Stimulated activated CD4-positive, alpha-beta T cell treated with anti-CD3 and anti-CD28 coated beads, Interleukin-1b, Interleukin-23, amount 100 ng/mL, for 1 hour (primary cell): ENCODE measurements at places on chromosomes 7 and 10.

DNA sequence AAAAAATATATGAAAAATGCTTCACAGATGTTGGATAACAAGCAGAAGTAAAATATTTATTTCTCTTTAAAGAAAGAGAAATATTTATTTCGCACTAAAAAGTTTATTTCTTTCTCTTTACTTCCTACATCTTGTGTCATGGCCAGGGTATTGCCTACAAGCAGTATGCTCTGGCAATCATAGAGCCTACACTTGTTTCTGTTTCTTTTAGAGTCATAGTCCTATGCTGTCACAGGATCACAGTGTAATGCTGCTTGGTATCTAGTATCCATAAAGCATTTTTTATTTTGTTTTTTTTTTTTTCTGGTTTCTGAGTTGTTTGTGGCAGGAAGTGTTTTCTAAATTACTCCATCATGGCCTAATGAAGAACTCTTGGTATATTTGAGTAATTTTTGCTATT lies 116.0 kb downstream of the ATRNL1 start:
- DNase-seq = no peak

GRCh38 chr7:1223196-1223981 lies 9.3 kb upstream of the UNCX start:
- no peak for DNase-seq

- DNase-seq = no peak
Measured at GRCh38 chr7:131691454-131692130, 135.2 kb upstream of the PODXL start.

DNA sequence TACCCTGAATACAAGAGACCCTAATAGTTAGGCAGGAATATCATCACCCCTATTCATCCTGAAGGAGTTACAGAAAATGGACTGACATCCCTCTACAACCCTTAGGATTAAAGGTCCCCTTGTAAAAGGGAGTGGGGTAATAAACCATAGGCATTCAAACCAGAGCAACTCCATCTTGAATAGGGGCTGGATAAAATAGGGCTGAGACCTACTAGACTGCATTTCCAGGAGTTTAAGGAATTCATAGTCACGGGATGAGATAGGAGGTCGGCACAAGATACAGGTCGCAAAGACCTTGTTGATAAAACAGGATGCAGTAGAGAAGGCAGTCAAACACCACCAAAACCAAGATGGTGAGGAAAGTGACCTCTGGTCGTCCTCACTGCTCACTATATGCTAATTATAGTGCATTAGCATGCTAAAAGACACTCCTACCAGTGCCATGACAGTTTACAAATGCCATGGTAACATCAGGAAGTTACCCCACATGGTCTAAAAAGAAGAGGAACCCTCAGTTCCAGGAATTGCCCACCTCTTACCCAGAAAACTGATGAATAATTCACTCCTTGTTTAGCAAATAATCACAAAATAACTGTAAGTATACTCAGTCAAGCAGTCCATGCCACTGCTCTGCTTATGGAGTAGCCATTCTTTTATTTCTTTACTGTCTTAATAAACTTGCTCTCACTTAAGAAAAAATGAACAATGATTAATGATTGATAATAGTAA lies 37.2 kb downstream of the CUBN start:
- DNase-seq = no peak

GRCh38 chr10:90857635-90858460 lies at the start of gene HTR7:
HTR7 (minus strand) TSS chr10:90858039; CDS start chr10:90857671, 368 bp downstream.
- DNase-seq = peak; percentile 13

DNA sequence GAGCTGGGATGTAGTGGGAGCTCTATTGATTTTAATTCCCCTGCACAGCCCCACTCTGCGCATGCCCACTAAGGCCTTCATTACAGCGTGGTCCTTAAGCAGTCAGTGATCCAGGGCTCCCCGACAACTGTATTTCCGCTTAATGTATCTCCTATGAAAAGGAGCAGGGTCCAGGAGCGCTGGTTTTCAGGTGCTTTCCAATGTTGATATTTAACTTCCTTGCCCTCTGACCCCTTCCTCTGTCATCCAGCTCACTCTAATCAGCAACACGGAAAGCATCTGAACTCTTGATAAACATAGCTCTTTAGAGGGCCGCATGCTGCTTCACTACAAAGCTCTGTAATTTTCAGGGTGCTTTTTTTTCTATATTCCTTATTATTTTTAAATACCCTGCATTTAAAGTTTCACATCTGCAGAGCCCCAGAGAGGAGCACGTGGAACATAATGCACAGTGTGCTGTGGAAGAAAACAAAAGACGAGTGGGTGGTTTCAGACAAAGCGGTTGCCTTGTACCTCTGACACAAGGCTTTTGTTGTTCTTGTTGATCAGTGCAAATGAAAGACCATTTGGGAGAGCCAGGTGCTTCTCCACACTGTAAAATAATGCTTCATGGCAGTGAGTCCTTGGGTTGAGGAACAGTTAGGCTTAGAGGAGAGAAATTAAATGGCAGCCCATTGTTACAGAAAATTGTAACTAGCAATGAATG lies 465.9 kb upstream of the CELF2 start:
- no peak for DNase-seq

GRCh38 chr7:122764902-122765301 lies 62.2 kb upstream of the RNF148 start:
- no peak for DNase-seq

GRCh38 chr7:37435156-37435855 lies 13.4 kb downstream of the ELMO1 start:
- DNase-seq = no peak

- no peak for DNase-seq
Measured at GRCh38 chr10:44779511-44779910, 131.6 kb upstream of the TMEM72 start.
